Activated naive CD4-positive, alpha-beta T cell treated with anti-CD3 and anti-CD28 coated beads, Interleukin-2, amount 50 U/mL, for 72 hours (primary cell): ENCODE measurements at places on chromosomes 11 and 22. TPM values are rescaled to one million over a fixed set of nuclear protein-coding genes. Genes with fewer than 3 reads are reported as not detected.
A peak's percentile ranks its signal among the peaks of the same experiment; 100 is the strongest.

GRCh38 chr22:29427176-29427760, 11.1 kb upstream of the RFPL1 start:
- DNase-seq, result no peak

SEPTIN3 gene
- total RNA-seq, result 1.2 TPM

DNA sequence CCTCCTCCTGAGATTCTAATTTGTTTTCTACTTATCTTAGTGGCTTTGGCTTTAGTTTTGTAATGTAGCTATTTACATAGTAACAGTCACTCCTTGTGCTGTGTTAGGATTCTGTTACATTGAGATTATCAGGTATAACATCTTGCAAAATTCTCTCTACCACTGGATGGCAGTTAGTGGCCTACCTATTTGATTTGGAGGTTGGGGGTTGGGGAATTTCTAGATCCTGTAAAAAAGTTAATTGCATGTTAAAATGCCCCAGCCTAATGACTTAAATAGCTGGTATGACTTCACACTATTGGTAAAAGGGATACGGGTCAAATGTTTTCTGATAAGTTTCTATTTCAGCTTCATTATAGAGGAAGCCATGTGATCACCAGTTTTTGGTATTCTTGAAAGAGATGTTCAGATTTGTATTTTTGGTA, 2.8 kb downstream of the GRK3 start:
- DNase-seq, result no peak

GRCh38 chr11:12199231-12199948, 89.0 kb downstream of the MICAL2 start:
- no peak for DNase-seq

DNA sequence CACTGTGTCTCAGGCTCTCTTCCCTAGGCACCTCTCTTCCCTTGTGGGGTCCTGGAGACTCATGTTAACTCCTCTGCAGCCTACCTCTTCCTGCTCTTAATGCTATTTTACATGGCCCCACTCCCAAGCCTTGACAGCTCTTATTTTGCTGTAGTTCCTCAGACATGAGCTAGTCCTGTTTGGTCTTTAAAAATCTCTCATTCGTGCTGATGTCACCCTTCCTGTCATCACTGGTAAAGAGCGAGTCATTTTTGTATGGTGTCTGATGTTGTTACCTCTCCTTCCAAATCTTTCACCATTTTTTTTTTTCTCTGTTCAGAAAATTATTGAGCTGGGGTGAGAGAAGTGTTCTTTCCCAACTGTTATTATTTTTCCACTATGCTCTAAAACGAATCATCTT, 84.8 kb upstream of the ZBED5 start:
- no peak for DNase-seq

UBQLN3 gene
- 0.10 TPM for total RNA-seq

DNA sequence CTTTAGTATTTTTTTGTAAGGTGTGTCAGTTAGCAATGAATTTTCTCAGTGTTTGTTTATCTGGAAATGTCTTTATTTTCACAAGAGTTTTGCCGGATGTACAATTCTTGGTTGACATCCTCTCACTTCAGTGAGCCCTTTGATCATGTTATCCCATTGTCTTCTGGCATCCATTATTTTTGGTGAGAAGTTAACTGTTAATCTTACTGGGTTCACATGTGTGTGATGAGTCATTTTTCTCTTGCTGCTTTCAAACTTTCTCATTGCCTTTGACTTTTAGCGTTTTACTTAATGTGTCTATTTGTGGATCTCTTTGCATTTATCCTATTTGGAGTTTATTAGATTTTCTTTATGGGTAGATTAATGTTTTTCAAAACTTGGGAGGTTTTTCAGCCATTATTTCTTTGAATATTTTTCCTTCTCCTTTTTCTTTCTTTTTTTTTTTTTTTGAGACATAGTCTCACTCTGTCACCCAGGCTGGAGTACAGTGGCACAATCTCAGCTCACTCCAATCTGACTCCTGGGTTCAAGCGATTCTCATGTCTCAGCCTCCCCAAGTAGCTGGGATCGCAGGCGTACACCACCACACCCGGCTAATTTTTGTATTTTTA, 100.5 kb upstream of the RRM1 start:
- no peak for DNase-seq

DNA sequence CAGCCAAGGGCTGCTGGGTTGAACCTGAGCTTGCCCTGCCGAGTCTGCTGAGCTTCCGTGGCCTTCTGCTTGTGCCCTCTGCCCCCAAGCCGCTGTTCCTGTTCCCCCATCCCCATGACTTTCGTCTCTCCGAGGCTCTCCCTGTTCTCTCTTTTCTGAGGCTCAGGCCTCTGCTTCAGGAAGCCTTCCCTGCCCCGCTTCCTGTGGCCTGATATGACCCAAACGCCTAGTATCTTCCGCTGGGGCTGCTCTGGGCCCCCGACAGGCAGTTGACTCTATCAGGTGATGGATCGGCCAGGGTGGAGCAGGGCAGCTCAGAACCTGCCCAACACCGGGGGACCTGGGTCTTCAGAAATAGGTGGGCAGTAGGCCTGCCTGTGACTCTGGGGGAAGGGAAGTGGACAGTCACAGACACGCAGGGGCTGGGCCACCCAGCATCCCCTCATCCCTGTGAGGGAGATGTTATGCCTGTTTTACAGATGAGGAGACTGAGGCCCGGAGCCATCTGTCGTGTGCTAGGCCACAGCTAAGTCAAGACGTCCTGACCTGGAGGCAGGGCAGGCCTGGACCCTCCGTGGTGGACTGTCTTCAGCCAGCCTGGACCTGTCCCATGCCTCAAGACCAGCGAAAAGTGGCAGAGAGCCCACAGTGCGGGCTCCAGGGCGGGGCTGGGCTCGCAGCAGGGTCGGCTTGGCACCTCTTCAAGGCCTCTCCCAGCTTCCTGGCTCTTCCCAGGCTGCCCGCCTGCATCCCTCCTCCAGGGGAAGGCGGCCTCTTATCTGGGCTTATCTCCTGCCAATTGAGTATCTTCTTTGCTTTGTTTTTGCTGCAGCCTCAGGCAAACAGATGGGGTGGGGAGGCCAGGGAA, 16.2 kb downstream of the BAD start:
- DNase-seq, result no peak

GRCh38 chr11:28480406-28480805, 372.2 kb downstream of the METTL15 start:
- DNase-seq, result no peak

BBOX1 gene
- total RNA-seq, result not detected

FLRT1 gene
- total RNA-seq, result not detected

DNA sequence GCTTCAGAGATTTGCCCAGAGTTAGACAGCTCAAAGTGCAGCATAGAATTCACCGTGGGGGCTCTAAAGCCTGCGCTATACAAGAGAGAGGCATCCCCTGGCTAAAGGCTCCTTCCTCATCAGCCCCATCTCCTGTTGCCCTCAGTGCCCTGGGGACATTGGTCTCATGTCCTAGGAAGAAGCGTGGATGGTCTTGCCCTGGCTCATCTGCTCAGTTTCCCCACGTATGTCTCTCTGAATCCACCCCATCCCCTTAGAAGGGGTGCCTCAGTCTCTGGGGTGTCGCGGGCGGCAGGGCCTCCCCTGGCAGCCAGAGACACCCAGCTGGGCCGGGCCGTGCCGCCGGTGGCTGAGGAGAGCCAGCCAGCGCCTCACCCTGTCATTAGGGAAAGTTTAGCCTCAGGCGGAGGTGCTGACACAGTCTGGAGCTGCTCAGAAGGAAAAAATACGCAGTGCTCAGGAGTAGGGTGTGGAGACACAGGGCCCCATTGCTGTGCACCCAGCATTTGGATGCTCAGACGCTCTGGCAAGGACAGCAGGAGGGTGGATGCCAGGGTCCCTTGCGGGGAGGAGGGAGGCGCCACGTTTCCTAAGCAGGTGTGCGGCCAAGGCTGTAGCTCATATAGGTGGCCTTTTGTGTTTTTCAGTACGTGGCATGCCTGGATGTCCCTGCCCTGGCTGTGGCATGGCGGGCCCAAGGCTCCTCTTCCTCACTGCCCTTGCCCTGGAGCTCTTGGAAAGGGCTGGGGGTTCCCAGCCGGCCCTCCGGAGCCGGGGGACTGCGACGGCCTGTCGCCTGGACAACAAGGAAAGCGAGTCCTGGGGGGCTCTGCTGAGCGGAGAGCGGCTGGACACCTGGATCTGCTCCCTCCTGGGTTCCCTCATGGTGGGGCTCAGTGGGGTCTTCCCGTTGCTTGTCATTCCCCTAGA, 1.3 kb downstream of the SLC39A13 start:
- no peak for DNase-seq

CEP126 gene
- total RNA-seq, result 1.8 TPM

DNA sequence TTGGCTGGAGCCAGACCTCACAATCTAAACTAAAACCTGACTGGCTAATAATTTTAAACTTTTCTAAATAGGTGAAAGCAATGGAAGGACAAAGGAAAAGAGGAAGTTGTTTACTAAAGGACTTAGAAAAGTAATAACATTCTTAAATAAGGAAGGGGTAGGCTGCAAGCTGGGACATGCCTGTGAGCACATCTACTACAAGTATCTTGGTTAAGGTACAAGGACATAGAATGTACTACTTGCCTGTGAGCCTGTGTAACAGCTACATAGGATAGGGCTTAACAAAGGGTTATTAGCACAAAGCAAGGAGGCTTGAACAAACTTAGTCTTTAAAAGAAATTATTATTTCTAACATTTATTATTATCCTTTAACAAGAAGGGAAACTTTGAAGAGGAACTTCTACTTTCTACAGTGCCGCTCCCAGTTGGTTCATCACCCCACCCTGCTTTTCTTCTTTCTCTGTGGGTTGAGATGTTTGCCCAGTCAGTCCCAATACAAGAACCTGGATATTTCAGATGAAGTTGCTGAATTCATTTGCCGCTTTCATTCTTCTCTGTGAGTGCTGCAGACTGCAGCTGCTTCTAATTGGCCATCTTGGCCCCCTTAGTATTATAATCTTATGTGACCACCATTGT, 87.5 kb downstream of the PRMT3 start:
- no peak for DNase-seq

- no peak for DNase-seq
Observed at GRCh38 chr11:59186130-59186594, 14.2 kb downstream of the DTX4 start.

DNA sequence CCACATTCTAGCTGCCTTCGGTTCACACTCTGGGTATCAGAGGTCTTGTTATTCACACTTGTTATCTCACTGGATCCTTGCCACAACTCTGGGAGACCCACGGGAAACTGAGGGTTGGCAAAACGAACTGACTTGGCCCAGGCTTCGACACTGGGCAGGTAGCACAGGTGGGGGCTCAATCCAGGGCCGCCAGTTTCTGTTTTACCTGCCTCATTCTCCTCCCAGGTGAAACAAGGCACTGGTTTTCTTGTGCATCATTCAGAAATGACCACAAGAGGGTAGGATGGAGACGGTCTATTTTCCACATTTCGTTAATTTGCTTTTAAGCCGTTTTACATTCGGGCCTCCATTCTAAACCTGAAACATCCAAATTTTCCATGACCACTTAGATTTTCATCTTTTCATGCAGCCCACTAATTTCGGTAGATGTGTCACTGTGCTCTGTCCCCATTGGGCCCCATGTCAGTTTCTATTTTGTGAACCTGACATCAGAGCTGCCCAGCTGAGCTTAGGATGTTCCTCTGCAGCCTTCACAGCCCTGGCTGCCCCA, 108.1 kb downstream of the KIAA1671 start:
- DNase-seq, result peak; percentile 60

CHRM4 gene
- total RNA-seq, result 0.64 TPM

GRCh38 chr11:48096588-48097525, 116.5 kb downstream of the PTPRJ start:
- DNase-seq, result no peak

ZNF70 gene
- 2.0 TPM for total RNA-seq

- DNase-seq, result no peak
Observed at GRCh38 chr11:10550503-10551289, 9.7 kb upstream of the RNF141 start.

FGF19 gene
- total RNA-seq, result 0.11 TPM

GRCh38 chr11:20351751-20352262, 11.7 kb upstream of the HTATIP2 start:
- DNase-seq, result no peak
